Fibroblast of the aortic adventitia (primary cell): ENCODE measurements at places on chromosomes 3 and 15. TPM values are rescaled to one million over a fixed set of nuclear protein-coding genes. Genes with fewer than 3 reads are reported as not detected.
A peak's percentile ranks its signal among the peaks of the same experiment; 100 is the strongest.

The GPR87 gene
- 0.18 TPM in 1 of 2 replicates, not detected in the other for total RNA-seq

The ITIH3 gene
- total RNA-seq: under 0.01 and 0.49 TPM in 2 replicates

The ZNF80 gene
- total RNA-seq: not detected in 2 replicates

GRCh38 chr15:60993008-60993407 lies 236.1 kb downstream of the RORA start:
- DNase-seq: peak; percentile 55
